Stimulated activated CD8-positive, alpha-beta memory T cell treated with anti-CD3 and anti-CD28 coated beads, Interleukin-4, amount 100 ng/mL, for 4 hours (primary cell): ENCODE measurements at places on chromosomes 4 and X.

DNA sequence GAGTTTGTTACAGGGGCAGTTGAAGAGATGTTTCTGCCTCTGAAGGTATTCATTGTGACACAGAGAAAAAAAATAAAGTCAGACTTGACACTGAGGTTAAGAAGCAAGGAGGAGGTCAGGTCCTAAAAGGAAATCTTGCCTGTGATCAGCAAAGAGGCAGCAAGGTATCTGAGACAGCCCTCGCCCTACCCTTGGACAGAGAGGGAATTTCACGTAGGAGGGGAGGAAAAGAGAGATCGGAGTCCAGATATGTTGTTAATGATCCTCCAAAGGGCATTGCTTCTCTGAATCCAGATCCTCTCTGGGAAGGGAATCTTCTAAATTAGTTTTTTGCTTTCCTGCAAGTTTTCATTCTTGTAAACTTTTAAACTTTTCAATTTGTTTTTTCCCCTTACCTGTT, 15.3 kb upstream of the PRR27 start:
- DNase-seq = no peak

GRCh38 chr4:8509311-8509950, 68.9 kb downstream of the TRMT44 start:
- no peak for DNase-seq

DNA sequence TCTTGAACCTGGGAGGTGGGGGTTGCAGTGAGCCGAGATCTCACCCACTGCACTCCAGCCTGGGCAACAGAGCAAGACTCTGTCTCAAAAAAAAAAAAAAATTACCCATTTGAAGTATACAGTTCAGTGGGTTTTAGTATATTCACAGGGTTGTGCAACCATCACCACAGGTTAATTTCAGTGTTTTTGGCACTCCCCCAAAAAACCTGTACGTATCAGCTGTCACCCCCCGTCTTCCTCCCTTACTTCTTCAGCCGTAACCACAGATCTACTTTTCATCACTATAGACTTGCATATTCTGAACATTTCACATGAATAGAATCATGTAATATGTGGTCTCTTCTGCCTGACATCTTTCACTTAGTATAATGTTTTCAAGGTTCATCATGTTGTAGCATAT, 11.7 kb upstream of the PTTG2 start:
- DNase-seq = no peak

DNA sequence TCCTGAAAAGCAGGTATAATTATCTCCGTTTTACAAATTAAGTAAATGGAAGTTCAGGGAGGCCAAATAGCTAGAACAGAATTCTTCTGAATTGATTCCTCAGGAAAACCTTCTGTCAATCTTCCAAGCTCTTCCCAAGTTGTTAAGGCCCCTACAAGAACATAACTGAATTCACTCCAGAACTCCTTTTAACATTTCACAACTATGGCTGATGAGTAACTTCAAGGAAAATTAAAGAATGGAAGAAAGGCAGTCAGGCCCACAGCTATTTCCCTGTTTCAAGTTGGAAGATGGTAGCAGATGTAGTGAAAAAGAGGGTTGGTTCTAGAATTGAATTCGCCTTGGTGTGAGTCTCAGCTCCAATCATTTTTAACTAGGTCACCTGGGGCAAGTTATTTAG, 15.9 kb downstream of the SETD7 start:
- DNase-seq = no peak

DNA sequence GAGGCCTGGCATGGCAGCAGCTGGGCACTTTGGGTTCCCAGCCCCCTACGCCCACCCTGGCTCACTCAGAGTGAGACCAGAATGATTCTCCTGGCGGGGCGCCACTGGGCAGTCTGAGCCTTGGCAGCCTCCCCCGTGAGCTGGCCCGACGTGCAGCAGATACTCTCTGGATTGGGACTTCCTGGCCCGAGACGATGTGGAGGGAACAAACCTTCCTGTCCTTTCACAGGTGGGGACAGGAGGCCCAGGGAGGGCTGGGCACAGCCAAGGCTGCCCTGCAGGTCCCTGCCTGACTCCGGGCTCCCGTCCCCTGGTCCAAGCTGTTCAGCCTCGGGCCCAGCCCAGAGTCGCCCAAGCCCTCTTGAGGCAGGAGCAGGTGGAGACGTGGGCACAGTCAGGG, 17.9 kb upstream of the ADD1 start:
- DNase-seq = no peak

DNA sequence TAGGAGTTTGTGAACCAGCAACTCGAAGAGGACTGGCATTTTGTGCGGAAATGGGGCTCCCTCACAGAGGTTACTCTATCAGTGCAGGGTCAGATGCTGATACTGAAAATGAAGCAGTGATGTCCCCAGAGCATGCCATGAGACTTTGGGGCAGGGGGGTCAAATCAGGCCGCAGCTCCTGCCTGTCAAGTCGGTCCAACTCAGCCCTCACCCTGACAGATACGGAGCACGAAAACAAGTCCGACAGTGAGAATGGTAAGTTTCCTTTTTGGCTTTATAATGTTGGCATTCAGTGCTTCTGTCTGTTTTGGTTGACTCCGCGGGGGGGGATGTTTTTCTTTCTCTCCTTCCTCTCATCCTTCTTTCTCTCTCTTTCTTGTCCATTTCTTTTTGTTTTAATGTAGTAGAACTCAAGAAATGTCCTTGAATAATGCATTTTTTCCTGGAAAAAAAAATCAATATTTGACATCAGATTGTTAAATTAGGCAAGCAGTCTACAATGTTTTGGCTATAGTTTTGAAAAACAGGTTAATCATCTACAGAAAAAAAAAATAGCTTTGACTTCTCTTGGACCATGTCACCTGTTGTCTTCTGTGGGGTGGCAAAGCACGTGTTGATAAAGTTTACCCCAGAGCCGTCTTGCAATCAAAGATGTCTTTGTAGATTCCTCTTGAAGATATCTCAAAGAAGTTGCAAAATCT, 103.6 kb downstream of the TENM3 start:
- DNase-seq = no peak

DNA sequence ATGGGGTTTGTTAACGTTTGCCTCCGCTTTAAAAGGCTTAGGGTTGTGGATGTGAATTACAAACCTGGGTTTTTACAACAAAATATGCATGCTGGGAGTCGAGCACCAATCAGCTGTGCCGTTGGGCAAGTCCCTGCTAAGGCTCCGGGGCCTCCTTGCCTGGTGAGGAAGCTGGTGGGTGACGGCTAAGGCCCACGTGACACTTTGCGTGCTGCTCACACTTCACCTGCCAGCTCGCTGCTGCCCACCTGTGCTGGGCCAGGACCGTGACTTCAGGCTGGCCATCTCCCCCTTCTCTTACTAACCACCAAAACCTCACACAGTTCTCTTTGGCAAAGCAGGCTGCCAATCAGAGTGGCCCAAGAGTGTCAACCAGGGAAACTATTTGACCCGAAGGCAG, 178.3 kb downstream of the AFAP1 start:
- DNase-seq = no peak

DNA sequence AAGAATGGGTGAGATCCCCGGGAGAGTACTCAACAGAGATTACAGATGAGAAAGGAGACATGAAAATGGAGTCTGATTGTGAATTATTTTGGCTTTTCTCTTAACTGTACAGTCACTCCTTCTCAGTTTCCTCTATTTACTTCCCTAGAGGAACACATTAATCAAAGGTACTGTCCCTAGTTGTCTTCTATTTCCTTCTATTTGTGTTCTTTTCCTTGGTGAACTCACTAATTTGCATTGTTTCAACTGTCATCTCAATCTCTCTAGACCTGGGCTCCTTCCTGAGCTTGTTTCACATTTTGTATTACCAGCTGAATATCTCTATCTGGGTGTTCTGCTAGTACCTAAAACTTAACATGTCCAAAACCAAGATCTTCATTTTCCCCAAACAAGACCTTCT, 59.8 kb downstream of the ABCB7 start:
- no peak for DNase-seq

DNA sequence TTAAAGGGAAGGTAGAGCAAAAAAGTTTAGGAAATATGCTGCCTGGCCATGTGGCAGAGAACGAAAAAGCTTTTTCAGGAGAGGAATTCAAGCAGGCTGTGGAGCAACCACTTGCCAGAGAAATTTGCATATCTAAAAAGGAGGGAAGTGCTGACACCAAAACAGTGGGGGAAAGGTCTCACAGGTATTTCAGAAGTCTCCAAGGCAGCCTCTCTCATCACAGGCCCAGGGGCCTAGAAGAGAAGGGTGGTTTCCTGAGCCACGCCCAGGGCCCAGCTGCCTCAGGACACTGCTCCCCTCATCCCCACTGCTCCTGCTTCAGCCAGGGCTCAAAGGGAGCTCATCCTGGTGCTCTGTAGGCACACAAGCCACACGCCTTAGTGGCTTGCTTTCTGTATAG, 29.9 kb upstream of the STS start:
- no peak for DNase-seq

- no peak for DNase-seq
Measured at GRCh38 chrX:46208225-46208854, 336.9 kb downstream of the ZNF674 start.

DNA sequence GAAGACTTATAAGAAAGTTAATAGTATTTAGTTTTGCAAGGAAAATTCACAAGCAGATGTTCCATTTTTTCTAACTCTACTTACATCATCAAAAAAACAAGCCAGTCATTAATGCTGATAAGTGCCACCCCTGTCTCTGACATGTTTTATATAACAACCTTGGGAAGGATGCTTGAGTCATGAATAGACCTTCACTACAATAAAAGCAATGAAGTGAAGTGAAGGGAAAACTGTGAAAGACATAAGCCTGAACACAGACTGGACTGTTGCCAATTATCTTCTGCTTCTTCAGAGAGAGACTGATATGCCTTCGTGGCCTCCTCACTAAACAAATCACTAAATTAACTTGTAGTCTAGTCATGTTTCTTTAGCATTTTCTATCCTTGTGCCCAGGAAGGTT, 353.2 kb downstream of the PDHA2 start:
- DNase-seq = no peak

- no peak for DNase-seq
Measured at GRCh38 chr4:153724606-153725005, 35.2 kb downstream of the RNF175 start.

DNA sequence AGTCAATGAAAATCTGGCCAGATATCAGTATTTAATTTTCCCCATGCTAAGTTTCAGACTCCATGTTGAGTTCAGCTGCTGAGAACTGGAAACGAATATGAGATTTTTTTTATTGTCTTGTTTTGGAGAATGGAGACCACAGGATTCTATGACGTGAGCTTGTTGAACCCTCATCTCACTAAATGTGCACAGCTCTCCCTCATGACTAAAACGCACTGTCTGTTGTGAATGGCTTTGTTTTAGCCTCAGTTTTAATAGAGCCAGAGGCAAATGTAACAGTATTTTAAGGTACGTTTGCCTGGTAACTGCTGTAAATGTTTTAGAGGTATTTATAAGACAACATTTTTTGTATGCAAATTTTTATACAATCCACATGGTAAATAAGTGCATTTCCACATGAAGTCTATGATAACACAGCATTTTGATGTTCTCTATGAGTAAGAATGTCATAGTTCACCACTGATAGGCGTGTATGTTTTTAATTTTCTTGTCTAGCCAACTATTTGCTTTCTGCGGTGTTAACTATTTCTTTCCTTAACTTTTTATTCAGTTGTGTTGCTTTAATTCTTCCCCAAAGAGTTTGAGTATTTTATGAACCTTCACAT, 1159.3 kb upstream of the TENM3 start:
- no peak for DNase-seq

DNA sequence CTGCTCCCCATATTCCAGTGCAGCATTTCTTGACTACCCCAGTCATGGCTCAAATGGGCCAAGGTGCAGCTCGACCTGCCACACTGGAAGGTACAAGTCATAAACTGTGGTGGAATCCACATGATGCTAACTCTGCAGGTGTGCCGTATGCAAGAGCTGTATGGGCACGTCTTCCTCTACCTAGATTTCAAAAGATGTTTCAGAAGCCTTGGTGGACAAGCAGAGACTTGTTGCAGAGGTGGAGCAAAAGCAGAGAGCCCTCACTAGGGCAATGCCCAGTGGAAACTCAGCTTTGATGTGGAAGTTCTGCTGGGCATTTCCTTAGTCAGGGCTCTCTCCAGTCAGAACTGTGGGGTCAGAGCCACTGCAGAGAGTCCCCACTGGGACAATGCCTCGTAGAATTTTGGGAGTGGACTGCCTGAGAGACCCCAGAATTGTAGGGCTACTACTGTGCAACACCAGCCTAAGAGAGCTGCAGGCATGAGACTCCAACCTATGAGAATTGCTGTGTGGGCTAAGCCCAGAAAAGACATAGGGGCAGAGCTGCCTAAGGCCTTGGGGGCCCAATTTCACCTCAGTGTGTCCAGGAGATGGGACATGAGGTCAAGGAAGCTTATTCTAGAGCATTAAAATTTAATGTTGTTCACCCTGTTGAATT, 65.7 kb downstream of the BEX3 start:
- no peak for DNase-seq

DNA sequence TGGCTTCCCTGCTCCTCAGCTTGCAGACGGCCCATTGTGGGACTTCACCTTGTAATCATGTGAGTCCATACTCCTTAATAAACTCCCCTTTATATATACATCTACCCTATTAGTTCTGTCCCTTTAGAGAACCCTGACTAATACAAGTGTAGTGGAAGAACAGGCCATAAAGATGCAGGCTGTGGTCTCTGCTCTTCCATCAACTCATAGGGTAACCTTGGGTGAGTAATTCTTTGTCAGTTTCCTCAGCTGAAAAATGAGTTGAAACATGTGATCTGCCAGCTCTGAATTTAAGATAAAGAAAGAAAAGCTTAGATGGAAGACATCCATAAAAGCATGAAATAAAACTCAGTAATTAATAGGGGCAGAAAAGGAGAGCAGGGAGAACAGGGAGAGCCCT, 103.6 kb downstream of the ENOX2 start:
- no peak for DNase-seq

- DNase-seq = no peak
Measured at GRCh38 chr4:52367282-52367830, 291.7 kb downstream of the USP46 start.

DNA sequence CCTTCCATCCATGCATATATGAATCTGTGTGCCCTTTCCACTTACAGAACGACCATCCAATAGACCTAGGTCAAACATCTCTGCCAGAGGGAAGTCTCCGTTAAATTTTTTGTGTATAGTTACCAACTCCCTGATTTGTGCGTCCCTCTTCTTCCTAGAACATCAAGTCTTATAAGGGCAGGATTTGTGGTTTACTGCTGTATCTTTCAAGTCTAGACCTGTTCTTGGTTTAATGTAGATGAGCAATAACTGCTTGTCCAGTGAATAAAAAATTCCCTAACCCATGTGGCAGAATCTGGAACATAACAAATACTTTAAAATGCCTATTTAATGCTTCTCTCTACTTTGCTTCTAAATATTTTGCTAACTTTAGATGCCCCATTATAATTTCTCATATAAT, 988.8 kb downstream of the RAPGEF2 start:
- DNase-seq = no peak

DNA sequence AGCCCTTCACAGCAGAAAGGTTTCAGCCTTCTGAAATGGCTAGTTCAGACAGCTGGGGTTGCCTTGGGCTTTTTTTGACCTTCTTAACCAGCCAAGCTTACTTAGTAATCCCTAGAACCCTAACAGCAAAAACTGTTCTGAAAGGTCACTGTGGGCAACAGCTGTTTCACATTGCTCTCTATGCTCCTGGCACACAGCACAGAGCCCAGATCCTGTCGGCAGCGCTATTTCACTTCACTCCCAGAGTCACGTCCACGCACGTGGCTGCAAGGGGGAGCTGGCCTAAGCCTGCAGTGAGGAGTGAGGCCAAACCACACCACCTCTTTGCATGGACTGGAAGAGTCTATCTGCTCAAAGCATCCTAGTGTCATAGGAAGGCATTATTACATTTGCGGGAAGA, 32.0 kb upstream of the STS start:
- DNase-seq = no peak

- DNase-seq = no peak
Measured at GRCh38 chr4:186104890-186105646, 564 bp downstream of the FAM149A start.

GRCh38 chr4:139643042-139643895, 22.4 kb upstream of the MGST2 start:
- DNase-seq = no peak
